ENCODE measurements at places on chromosomes 1 and 21.

DNA sequence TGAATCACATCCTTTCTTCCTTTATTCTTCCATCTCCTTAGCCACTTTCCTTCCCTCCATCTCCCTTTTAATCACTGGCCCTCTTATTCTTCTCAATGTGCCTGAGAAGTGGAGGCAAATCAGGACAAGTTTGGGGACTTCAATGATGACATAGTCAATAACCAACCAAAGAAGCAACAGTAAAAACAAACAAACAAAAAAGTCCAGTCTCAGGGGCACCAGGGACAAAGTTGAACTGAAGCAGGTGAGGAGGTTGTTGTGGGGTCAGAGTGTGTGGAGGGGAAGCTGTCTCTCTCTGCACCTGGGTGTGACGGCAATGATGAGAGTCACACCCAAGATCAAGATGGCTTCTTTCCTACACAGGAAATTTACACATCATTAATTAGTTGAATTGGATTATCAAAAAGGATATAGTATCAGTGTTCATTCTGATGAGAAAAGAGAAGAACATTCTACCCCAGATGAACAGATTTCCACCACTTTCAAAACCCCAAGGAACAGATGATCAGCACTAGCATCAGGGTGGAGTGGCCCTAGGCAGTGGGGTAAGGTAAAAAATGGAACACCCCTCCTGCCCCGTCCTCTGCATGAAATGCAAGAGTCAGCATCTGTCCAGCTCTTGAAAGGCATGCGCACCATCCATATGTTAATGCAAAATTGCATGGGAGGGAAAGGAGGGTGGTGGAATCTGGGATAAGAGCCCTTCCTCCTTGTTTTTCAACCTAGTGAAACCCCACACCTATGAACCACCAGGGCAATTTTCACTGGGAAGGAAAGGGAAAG, 32.6 kb downstream of the HSD3B2 start:
- no peak for DNase-seq

DNA sequence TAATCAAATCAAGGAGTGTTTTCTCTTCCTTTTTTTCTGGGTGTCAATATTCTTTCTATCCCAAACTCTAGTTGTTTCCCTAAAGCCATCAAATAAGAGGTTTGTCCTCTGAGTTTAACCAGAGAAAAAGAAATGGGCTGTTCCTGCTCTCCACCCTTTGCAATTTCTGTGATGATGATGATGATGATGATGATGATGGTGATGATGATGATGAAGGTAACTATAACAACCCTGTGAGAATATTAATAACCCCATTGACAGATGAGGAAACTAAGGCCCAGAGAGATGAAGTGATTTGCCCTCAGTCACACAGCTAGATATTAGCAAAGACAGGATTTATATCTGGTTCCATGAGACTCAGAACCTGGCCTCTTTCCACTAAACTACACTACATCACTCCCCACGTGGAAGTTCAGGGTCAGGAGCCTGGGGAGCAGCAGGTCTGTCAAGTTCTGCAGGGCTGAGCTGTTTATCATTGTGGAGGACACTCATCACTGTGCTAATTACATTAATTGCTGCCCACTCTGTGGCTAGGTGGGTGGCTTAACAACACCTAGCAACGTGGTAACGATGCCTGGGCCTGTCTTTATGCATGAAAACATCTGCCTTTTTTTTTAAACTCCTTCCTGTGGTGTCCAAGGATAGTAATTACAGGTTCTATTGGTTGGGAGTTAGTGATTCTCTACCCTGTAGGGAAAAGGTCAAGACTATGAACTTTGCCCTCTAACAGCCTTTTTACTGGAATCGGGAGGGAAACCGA, 19.0 kb upstream of the JUN start:
- no peak for DNase-seq

DNA sequence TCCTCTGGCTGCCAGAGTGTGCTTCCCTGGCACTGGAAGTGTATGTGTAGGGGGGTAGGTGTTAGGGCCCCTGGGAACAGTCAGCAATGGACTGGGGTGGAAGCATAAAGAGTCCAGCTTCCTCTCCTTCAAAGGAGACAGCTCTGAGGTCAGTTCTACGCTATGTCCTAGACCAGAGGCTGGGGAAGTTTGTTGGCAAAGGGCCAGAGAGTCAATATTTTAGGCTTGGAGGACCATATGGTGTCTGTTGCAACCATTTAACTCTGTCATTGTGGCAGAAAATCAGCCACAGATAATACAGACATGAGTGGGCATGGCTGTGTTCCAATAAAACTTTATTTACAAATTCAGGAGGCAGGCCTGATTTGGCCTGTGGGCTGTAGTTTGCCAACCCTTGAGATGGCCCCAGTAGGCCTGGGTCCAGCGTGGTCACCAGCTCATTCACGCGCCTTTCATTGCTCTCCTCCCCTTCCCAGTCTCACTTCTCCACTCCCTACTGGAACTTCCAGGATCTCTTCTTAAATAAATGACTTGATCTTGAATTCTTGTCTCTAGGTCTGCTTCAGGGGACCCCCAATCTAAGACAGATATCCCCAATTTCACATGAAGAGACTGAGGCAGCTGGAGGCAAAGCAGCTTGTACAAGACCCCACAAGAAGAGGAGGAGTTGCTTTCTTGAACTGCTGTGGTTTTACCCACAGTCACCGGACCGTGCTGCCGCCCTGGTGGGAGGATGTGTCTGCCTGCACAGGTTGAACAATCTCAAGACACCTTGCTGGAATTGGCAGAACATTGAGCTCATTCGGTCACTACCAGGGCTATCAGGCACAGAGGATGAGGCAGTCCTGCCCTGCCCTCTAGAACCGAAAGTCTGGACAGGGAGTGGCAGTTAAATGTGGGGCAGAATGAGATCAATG, 162.4 kb upstream of the POU3F1 start:
- DNase-seq = no peak

DNA sequence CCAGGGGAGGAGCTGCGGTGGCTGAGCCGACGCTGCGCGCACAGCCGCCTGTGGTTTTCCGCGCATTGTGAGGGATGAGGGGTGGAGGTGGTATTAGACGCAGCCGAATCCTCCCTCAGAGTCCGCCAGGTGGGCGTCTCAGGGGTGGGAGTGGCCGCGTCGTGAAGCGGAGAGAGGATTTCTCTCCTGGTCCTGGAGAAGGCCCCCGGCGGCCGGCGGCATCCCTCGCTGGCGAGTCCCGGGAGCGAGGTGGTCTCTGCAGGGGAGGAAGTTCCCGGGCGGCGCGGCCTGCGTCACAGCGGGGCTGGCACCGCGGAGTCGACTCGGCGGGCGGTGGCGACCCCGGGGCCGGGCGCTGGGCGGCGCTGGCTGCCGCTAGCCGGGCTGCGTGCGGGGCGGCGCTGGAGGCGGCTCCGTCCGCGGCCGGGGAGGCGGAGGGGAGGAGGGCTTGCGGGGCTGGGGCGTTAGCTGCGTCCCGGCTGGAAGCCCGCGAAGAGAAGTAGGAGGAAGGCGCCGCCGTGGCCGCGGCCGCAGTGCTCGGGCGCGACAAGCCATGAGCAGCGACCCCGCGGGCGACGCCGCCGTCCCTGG, at the start of gene LRRC8C:
LRRC8C (plus strand) TSS at position 464 of the 591 bp plus-strand sequence. CDS start 53,354 bp downstream, outside the sequence.
- DNase-seq = peak; percentile 53

DNA sequence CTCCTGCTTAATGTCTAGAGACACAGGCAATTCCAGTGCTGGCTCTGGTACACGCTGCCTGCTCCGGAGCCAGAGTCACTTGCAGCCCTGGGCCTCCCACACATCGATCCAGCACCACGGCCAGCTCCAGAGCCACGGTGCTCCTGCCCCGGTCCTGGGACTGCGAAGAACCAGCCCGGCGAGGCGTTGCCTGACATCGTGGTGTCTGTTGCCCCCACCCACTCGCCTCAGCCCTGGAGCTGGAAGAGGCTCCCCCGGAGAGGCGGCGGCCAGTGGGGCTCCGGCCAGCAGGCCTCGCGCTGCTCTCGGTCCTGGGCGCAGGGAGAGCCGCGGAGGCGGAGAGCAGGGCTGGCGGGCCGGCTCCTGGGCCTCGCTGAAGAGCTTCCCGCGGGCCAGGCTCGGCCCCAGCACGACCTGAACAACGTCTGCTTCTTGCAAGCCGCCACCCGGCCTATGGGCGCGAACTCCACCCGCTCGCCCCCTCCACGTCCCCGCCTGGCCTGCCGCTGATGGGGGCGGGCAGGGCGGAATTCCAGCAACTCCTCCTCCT, 364.8 kb downstream of the CEP170 start:
- no peak for DNase-seq

GRCh38 chr1:85629532-85629920, 49.0 kb downstream of the CCN1 start:
- DNase-seq = no peak

GRCh38 chr21:42208801-42209490, 10.0 kb upstream of the ABCG1 start:
- DNase-seq = no peak
